ENCODE measurements at places on chromosomes 12 and 14. TPM values are rescaled to one million over a fixed set of nuclear protein-coding genes. Genes with fewer than 3 reads are reported as not detected.

DNA sequence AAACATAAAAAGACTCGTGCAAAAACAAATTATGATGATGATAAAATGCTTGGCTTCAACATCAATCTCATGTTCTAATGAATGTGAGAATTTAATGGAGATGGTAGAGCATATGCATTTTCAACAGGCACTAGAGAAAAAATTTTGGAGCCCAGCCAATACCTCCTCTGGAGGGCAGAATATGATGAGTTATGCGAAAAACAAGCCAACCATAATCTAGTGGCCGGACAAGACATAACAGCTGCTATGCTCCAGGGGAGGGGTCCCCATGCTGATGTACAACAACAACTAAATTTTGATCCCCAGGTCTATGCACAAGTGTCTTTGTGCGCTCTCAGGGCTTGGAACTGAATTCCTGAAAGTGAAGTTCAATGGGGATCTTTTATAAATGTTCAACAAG lies 1197.5 kb downstream of the LRFN5 start:
- DNase-seq = no peak

Gene TPH2
- 0.24 TPM for total RNA-seq

DNA sequence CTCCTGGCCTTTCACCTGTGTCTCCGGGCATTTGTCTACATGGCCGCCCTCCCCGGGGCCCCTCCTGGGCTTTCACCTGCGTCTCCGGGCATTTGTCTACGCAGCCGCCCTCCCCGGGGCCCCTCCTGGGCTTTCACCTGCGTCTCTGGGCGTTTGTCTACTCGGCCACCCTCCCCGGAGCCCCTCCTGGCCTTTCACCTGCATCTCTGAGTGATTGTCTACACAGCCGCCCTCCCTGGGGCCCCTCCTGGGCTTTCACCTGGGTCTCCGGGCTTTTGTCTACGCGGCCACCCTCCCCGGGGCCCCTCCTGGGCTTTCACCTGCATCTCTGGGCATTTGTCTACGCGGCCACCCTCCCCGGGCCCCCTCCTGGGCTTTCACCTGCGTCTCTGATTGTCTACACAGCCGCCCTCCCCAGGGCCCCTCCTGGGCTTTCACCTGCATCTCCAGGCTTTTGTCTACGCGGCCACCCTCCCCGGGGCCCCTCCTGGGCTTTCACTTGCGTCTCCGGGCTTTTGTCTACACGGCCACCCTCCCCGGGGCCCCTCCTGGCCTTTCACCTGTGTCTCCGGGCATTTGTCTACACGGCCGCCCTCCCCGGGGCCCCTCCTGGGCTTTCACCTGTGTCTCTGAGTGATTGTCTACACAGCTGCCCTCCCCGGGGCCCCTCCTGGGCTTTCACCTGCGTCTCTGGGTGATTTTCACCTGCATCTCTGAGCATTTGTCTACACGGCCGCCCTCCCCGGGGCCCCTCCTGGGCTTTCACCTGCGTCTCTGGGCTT lies 68.0 kb upstream of the GALNT9 start:
- DNase-seq = no peak

GRCh38 chr12:89155826-89156225 lies 196.5 kb downstream of the DUSP6 start:
- DNase-seq = no peak

- no peak for DNase-seq
These were observed 328.2 kb downstream of the RPL10L start for GRCh38 chr14:46323404-46323762.

Gene CARMIL3
- total RNA-seq = 0.34 TPM

DNA sequence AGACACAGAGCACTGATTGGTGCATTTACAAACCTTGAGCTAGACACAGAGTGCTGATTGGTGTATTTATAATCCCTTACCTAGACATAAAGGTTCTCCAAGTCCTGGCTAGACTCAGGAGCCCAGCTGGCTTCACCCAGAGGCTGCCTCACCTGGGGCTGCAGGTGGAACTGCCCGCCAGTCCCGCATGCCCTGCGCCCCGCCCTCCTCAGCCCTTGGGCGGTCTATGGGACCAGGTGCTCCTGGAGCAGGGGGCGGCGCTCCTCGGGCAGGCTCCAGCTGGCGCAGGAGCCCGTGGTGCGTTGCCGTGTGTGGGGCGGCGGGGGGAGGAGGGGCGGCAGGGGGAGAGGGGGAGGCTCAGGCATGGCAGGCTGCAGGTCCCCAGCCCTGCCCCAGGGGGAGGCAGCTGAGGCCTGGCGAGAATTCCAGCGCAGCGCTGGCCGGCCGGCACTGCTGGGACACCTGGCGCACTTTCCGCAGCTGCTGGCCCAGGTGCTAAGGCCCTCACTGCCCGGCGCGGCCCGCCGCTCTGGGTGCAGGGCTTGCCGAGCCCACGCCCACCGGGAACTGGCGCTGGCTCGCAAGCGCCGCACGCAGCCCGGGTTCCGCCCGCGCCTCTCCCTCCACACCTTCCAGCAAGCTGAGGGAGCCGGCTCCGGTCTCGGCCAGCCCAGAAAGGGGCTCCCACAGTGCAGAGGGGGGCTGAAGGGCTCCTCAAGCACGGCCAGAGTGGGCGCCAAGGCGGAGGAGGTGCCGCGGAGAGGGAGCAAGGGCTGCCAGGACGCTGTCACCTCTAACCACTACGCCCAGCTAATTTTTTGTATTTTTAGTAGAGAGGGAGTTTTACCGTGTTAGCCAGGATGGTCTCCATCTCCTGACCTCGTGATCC lies 3.1 kb upstream of the SLCO1B3 start:
- no peak for DNase-seq

Gene LBHD2
- total RNA-seq = not detected

Measured in astrocyte (in vitro differentiated cells and primary cell).